ENCODE measurements at places on chromosomes 7 and 10.

DNA sequence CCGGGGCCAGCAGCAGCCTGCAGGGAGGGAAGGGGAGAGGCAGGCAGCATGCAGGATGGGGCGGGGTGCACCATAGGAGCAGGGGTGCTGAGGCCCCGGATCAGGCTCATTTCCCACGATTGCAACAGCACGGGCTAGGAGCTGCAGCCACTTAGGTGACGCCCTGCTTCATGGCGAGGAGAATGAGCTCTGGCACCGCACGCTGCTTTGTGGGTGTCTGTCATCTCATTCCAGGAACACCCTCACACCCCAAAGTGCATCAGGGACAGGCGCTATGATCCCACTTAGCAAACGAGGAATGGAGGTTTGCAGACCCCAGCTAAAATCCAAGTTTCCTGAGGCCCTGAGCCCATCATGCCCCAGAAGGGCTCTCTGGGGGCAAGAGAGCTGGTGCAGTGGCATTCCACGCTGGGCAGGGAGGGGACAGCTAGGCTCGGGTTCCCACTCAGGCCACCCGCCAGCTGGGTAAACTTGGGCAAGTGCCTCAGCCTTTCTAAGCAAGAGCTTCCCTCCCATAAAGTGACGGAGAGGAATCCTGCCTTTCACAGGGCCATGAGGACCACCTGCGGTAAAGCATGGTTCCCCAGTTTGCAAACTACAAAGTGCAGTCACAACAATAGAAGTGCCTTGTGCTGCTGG is 9.3 kb downstream of the KCNH2 start:
- DNase-seq, result no peak

DNA sequence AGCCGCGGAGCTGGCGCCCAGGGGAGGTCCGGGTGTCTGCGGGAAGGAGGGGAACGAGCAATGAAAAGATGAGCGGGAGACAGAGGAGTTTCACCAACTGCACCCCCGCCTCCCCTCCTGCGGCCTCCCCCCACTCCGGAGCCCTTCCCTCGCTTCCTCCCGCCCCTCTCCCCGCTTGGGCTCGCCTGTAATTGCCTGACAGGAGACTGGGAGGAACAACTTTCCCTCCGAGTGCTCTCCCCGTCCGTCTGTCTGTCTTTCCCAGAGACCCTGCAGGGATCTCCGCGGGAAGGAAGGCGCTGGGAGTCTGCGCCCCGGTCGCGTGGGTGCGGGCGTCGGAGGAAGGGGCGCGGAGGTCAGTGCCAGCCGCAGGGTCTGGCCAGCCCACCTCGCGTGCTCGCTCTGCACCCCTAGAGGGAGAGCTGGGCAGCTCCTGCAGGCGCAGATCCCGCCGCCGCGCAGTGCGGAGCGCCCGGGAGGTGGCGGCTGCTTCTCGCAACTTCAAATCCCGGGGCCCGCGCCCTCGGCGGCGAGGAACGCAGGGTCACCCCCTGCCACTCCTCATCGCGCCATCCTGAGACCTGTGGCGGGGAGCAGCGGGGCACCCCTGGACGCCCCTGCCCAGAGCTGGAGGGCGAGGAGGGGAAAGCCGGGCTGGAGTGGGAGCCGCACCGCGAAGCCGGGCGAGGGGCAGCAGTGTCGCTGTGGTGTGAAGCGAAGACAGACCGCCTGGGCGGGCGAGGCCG is 511 bp upstream of the NRP1 start:
- peak; percentile 91 for DNase-seq

- DNase-seq, result no peak
These were observed 701.2 kb upstream of the SORCS1 start for GRCh38 chr10:107865691-107866090.

GRCh38 chr7:231030-231857 is 38.9 kb downstream of the FAM20C start:
- DNase-seq, result no peak

- no peak for DNase-seq
These were observed 15.9 kb upstream of the FAM241B start for GRCh38 chr10:69614130-69614529.

DNA sequence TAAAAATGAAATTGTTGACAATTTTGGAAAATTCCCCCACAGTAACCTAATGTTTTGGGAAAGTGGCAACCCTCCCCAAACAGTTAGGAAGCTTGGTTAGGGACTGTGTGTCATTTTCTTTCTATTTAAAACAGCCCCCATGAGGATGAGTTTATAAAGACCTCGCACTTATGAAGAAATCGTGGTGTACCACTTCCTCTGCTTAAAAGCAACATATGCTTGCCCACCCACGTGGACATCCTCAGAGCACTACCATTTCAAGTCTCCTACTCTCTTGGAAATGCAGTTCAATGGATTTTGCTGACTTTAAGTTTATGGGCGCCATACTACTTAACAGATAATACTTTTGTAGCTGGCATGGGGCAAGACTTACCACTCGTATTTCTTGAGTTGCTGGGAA is 223.8 kb downstream of the DYNC1I1 start:
- DNase-seq, result no peak

GRCh38 chr7:77837966-77838365 is 39.4 kb downstream of the PHTF2 start:
- no peak for DNase-seq

DNA sequence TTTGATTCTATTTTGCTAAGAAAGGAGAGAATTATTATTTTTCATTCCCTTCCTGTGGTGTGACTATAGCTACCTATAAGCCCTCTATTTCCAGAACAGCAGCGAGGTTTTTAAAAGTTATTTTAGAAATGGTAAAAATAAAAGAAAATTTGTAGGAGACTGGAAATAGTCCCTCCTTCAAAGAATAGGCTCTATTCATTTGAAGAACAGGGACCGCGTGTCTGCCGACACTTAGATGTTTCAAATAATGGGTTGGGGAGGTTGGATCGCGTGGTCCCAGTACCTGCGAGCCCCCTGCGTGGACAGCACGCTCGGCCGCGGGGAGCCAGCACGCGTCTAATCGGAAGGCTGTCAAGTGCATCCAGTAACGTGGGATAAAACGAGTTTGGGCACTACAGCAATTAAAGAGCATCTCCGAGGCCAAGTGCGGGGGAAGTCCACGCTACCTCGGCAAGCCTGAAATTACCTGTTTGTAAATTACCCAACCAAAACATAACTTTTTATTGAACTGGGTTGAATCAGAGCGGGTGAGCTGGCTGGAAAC is 1.0 kb downstream of the CACNA2D1 start:
- peak; percentile 36 for DNase-seq

GRCh38 chr10:32377458-32378259 is 30.7 kb upstream of the EPC1 start:
- peak; percentile 58 for DNase-seq

DNA sequence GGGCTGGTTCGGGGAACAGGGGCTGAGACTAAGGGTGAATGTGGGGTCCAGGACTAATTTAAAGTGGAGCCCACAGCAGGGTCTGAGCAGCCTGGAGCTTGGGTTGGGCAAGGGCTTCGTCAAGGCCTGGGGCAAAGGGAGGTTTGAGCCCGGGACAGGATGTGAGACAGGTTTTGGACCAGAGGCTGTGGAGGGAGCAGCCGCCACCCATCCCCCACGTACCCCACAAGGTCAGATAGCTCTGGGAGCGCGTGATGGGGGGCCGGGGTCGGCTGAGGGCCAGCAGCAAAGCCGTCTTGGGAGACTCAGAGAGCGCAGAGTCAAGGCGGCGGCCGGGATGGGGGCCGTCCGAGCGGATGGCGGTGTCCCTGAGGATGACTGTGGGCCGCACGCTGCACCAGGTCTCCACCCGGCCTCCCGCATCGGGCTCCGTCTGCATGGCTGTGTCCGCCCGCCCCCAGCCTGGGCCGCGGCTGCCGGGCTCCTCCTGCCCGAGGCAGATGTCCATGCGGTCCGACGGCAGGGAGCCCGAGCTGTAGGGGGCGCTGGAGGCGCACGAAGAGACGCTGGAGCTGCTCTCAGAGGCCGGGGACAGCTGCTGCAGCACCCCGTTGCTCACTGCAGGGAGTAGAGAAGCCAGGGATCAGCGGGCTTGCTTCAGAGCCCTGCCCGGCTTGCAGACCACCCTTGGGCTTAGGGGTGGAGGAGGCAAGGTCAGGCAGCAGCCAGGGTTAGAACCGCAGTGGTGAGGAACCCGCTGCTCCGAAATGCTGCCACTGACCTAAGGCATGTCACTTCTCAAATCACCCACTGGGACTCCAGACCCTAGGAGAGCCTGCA is 12.1 kb downstream of the PDZD7 start:
- peak; percentile 85 for DNase-seq

- no peak for DNase-seq
These were observed 11.4 kb downstream of the SHTN1 start for GRCh38 chr10:116993610-116994009.

DNA sequence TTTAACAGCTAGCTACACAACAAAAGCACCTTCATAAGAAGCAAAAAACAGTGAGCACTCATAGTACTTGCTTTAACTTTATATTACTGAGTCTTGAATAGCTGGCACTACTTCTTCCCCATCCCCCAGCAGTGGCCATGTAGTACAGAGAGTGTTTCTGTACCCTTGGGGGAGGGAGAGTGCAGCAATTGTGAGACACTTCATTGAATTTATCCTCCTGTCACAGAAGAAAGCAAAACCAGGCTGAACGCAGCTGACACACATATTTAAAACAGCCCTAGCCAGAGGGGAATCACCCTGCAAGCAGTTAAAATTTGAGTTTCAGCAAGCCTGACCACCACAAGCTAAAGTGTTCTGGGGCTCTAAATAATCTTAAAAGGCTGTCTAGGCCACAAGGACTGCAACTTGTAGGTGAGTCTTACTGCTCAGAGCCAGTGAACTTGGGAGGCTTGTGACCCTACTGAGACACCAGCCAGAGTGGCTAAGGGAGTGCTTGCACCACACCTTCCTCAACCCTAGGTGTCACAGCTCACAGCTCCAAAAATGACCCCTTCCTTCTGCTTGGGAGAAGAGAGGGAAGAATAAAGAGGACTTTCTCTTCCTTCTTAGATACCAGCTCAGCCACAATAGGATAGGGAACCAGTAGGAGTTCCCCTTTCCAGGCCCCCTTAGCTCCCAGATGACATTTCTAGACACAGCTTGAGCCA is 97.7 kb upstream of the MEOX2 start:
- DNase-seq, result no peak

GRCh38 chr10:98394851-98395440 is 20.0 kb downstream of the PYROXD2 start:
- no peak for DNase-seq

DNA sequence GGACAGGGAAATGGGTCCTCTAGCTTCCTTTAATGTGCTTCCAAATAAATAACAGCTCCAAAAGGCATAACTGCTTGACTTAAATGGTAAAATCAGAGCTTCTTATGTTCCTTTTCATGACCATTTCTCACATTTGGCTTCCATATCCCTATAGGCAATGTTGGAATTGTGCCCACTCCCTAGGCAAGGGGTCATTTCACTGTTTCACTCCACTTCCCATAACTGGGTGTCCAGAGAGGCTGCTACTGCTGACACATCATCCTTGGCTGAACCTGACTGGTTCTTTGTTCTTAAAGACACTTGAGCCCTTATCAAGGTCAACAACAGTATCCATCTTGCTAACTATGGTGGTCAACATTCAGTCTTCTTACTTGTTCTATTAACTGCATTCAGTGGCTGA is 37.1 kb downstream of the PRTFDC1 start:
- no peak for DNase-seq

GRCh38 chr10:66521506-66521905 is 404.3 kb upstream of the LRRTM3 start:
- no peak for DNase-seq

Data from cardiac fibroblast (primary cell).